Mesenchymal stem cell (in vitro differentiated cells and primary cell): ENCODE measurements at places on chromosomes 2 and 18.

DNA sequence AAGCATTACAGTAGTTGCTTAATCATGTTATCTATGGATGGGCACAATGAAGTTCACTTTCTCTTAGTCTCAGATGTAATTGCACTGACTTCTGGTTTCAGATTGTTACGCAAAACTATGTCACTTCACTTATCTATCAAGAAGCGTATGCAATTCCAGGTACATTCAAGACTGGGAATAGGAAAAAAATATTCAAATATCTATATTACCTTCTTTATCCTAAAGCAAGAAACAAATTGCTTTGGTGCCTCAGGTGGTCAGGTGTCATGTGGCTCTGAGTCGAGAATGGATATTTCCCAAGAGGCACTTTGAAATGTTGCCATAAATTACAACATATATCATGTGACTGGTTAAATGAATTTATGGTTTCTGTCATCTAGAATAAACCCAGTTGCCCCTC is 318.6 kb downstream of the SS18 start:
- no peak for DNase-seq
- no peaks in the 10 kb centered on the region for H3K36me3 ChIP-seq
- H3K27ac ChIP-seq, result no peak overlapping the region
- no peak overlapping the region for H3K4me3 ChIP-seq
- H3K4me1 ChIP-seq, result no peaks in the 10 kb centered on the region

DNA sequence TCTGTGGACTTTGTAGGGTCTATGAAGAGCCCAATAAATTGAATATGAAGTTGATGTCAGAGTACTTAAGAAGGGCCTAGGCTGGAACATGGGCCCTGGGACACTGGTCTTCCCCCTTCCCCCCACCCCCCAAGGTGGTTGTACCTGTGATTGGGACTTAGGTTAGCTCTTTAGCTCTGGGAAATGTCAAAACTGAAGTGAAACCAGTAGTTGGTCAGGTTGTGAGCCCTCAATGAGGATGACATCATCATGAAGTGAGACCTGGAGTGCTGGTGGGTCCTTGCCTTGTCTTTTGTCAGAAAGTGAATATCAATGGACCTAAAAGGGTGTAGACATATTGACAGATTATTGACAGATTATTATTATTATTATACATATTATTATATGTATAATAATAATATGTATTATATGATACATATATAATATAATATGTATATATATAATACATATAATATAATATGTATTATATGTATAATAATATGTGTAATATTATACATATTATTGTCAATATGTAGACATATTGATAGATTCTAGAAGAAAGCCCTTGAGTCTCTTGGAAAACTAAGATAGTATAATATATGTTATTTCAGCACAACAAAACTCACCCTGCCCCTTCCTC is 5.4 kb downstream of the MARS2 start:
- DNase-seq, result no peak
- peaks cover 12% of the 10 kb centered on the region for H3K4me1 ChIP-seq
- no peak overlapping the region for H3K27ac ChIP-seq
- H3K4me3 ChIP-seq, result no peak overlapping the region
- H3K36me3 ChIP-seq, result no peaks in the 10 kb centered on the region

DNA sequence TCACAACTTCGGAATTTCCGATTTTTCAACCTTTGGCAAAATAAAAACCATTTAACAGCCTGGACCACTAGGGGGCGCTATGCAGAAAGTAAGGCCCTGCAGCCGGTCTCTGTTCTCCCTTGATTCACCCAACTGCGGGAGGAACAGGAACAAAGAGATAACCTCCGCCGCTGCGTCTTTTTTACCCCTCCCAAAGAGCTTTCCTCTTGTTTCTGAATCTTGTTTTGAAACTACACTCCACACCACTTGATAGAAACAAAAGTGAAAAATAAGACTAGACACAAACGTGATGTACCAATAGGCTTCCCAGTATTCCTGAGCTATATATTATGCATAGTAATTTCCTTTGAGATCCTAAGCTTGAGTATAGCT is 231.2 kb downstream of the MYO3B start:
- H3K36me3 ChIP-seq, result no peaks in the 10 kb centered on the region
- peaks cover 16% of the 10 kb centered on the region for H3K27me3 ChIP-seq
- H3K4me3 ChIP-seq, result no peak overlapping the region
- H3K4me1 ChIP-seq, result no peaks in the 10 kb centered on the region
- H3K27ac ChIP-seq, result no peak overlapping the region
- peak; percentile 61 for DNase-seq

- no peak for DNase-seq
- no peak overlapping the region for H3K27ac ChIP-seq
- H3K36me3 ChIP-seq, result no peaks in the 10 kb centered on the region
- peaks cover 13% of the 10 kb centered on the region for H3K4me1 ChIP-seq
Observed at GRCh38 chr2:242034138-242034537, 164.6 kb downstream of the RTP5 start.

DNA sequence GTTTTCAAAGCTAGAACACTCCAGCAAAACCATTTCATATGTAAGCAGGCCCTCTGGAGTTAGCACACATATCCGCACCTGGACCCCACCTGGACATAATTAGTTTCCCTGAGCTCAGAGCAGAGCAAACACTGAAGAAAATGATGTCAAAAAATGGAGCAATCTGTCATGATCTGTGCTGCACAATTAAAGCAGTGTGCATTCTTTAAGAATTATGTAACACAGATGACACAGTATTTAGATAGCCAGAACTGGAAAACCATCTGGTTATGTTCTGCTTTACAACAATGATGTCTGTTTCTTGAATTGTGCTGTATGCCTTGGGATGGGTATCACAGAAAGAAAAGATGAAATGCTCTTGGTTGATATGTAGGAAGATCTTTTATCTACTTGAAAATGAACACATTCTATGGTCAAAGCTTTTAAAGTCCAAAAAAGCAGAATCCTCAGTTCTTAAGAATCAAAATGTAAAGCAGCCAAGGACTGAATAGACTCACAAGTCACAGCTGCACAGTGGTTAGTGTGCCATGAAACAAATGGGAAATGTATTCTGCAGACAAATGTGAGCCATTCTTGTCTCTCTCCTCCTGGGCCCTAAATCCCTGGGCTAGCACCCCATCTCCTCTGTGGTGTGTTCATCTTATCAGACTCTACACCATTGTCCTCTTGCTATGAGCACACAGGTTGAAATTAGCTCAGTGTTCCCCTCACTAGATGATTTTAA is 36.8 kb downstream of the HRH4 start:
- H3K4me3 ChIP-seq, result no peak overlapping the region
- H3K27ac ChIP-seq, result no peak overlapping the region
- H3K4me1 ChIP-seq, result peaks cover 3% of the 10 kb centered on the region
- no peaks in the 10 kb centered on the region for H3K36me3 ChIP-seq
- peak; percentile 10 for DNase-seq

GRCh38 chr18:52596748-52597435 is 256.9 kb downstream of the DCC start:
- H3K27ac ChIP-seq, result no peak overlapping the region
- H3K36me3 ChIP-seq, result no peaks in the 10 kb centered on the region
- no peaks in the 10 kb centered on the region for H3K27me3 ChIP-seq
- H3K4me1 ChIP-seq, result no peaks in the 10 kb centered on the region
- DNase-seq, result no peak
- no peak overlapping the region for H3K4me3 ChIP-seq

- no peak for DNase-seq
- H3K27ac ChIP-seq, result no peak overlapping the region
- H3K4me1 ChIP-seq, result peaks cover 1% of the 10 kb centered on the region
- no peak overlapping the region for H3K4me3 ChIP-seq
- H3K27me3 ChIP-seq, result no peaks in the 10 kb centered on the region
Observed at GRCh38 chr2:196587739-196588138, 51.8 kb upstream of the CCDC150 start.

- peaks cover 3% of the 10 kb centered on the region for H3K4me1 ChIP-seq
- no peak overlapping the region for H3K27ac ChIP-seq
- no peak for DNase-seq
- H3K36me3 ChIP-seq, result no peaks in the 10 kb centered on the region
- H3K27me3 ChIP-seq, result peaks cover 3% of the 10 kb centered on the region
- no peak overlapping the region for H3K4me3 ChIP-seq
Observed at GRCh38 chr2:68721482-68722101, 13.0 kb upstream of the ARHGAP25 start.

DNA sequence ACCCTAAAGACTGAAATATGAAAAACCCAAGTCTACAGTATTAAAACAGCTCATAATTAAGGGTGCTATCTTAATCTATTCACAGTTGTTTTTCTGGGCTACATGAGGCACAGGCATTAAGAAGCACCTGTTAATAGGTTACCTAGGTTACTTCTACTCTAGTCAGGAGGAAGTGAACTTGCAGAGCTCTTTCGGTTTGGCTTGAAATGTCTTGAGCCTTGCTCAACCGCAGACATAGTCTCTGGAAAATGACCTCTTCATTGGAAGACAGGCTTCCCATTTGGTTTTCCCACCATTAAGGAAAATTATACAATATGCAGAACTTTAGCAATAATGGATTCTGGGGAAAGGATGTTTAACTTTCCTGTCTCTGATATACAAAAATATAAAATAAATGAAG is 142.3 kb upstream of the KCNJ3 start:
- H3K36me3 ChIP-seq, result no peaks in the 10 kb centered on the region
- H3K4me1 ChIP-seq, result no peaks in the 10 kb centered on the region
- DNase-seq, result no peak
- H3K27ac ChIP-seq, result no peak overlapping the region
- H3K27me3 ChIP-seq, result no peaks in the 10 kb centered on the region

DNA sequence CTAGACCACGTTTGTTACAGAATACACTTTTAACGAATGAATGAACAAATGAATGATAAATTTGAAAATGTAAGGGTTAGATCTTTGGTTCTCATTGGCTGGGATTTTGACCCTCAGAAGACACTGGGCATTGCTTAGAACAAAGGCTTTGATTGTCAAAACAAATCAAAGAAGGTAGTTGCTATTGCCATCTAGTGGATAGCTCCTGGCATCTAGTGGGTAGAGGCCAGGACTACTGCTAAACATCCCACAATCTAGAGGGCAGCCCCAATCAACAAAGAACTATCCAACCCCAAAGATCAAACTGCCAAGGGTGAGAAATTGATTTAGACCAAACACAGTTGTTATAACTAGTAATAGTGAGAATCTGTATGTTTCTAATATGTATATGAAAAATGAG is 552.3 kb downstream of the KCNJ3 start:
- H3K4me1 ChIP-seq, result no peaks in the 10 kb centered on the region
- H3K27ac ChIP-seq, result no peak overlapping the region
- no peaks in the 10 kb centered on the region for H3K36me3 ChIP-seq
- H3K27me3 ChIP-seq, result no peaks in the 10 kb centered on the region
- no peak for DNase-seq

DNA sequence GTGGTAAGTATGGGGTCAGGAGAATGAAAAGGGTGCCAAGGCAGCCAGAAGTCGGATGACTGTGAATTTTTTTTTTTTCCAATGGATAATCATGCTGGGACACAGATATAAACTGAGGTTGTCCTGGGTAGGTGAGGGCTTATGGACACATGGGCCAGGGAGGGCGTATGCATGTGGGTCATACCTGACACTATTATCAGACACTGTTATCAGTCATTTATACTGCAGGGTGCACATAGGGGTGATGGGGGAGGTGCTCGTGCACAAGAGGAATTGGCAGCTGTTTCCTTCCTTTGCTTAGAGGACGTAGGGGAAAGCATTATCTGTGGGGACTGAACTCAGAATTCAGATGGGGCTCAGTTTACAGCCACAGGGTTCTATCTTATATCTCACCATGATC is 10.1 kb downstream of the CTIF start:
- H3K4me1 ChIP-seq, result peaks cover 47% of the 10 kb centered on the region
- H3K27me3 ChIP-seq, result no peaks in the 10 kb centered on the region
- peaks cover 12% of the 10 kb centered on the region for H3K36me3 ChIP-seq
- DNase-seq, result no peak

DNA sequence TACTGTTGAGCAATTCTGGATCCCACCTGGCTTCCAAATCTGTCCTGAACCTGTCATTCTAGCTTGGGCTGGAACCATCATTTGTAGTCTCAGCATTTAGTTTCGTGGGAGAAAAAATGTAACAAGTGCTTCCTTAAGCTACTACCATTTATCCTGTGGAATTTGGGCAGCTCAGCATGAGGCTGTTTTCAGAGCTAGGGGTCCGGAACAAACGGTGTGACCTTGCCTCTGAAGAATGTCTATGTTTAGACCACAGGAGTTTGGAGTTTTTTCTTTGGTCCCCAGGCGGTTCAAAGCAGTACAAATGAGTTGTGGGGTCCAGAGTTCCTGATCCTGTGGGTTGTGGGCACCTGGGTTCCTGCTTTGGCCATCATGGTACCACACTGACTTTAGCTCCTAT is 59.1 kb upstream of the TMEM178A start:
- peak; percentile 19 for DNase-seq
- H3K27me3 ChIP-seq, result peaks cover 9% of the 10 kb centered on the region
- peaks cover 15% of the 10 kb centered on the region for H3K4me1 ChIP-seq
- peak overlapping the region; percentile 76 for H3K27ac ChIP-seq

GRCh38 chr2:37357069-37357468 is 12.6 kb downstream of the QPCT start:
- no peak for DNase-seq
- H3K4me3 ChIP-seq, result no peak overlapping the region
- H3K27me3 ChIP-seq, result no peaks in the 10 kb centered on the region
- no peak overlapping the region for H3K27ac ChIP-seq
- peaks cover 1% of the 10 kb centered on the region for H3K4me1 ChIP-seq
- H3K36me3 ChIP-seq, result no peaks in the 10 kb centered on the region

DNA sequence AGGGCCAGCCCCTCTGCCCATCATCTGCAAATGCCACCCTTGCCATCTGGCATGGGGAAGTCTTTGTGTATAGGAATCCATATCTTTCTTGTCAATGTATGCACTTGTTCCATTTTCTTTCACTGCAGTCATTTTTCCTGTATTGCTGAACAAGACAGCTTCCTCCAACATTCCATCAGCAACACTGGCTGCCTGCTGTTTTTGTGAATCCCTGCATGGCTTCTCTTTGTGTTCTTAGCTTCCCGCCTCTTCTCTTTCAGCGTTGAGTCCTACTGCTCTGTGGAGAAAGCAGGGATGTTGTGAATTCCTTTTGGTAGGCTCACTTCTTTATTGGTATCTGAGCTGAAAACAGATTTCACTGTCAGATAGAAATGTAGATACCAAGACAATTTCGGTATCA is 150.0 kb downstream of the LPIN1 start:
- no peaks in the 10 kb centered on the region for H3K27me3 ChIP-seq
- DNase-seq, result no peak
- H3K27ac ChIP-seq, result no peak overlapping the region
- H3K4me3 ChIP-seq, result no peak overlapping the region
- no peaks in the 10 kb centered on the region for H3K36me3 ChIP-seq
